ENCODE measurements at places on chromosomes 2 and 18.
A peak's percentile ranks its signal among the peaks of the same experiment; 100 is the strongest.

GRCh38 chr2:173239644-173240043, 115.0 kb upstream of the CDCA7 start:
- DNase-seq = no peak

DNA sequence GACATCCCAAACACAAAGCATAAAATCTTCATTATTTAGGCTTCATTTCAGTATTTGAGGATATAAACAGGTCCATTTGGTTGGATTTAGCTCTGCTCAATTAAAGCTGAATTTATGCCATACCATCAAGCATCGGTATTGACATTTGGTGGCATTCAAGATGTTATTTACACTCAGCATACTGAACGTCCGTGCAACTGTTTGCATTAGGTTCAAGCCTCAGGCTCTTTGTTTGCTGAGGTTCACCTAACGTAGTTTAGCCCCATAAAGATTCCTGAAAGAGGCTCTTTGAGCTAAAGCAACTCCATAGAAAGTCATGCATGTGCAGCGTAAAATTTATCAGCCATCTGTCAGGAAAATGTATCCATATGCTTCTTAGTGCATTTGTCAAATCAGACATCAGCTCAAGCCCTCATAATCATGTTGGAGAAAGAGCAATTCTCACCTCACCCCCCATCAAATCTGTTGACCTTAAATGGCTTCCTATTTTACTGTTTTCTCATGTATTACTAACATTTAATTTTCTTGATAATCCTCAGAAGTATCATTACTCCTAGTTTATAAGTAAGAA, 366.9 kb downstream of the EPHA4 start:
- peak; percentile 14 for DNase-seq

DNA sequence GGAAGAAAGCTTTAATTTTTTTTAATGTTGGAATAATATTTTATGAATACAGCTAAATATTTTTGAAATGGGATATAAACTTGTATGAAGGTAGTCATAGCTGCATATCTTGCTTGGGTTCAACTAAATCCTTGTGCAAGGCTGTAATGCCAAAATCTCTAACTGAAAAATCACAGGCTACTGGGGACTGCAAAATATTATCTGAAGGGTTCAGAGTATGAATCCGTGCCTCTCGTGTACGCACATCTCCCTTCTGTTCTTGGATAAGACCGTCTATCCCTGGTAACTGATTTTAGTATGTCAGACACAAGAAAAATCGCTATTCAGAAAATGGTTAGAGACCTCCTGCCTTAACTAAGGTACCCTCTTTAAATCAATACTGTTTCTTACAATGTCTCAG, 71.8 kb downstream of the ACVR1 start:
- DNase-seq = no peak

- no peak for DNase-seq
Observed at GRCh38 chr18:7814754-7815315, 247.7 kb downstream of the PTPRM start.

DNA sequence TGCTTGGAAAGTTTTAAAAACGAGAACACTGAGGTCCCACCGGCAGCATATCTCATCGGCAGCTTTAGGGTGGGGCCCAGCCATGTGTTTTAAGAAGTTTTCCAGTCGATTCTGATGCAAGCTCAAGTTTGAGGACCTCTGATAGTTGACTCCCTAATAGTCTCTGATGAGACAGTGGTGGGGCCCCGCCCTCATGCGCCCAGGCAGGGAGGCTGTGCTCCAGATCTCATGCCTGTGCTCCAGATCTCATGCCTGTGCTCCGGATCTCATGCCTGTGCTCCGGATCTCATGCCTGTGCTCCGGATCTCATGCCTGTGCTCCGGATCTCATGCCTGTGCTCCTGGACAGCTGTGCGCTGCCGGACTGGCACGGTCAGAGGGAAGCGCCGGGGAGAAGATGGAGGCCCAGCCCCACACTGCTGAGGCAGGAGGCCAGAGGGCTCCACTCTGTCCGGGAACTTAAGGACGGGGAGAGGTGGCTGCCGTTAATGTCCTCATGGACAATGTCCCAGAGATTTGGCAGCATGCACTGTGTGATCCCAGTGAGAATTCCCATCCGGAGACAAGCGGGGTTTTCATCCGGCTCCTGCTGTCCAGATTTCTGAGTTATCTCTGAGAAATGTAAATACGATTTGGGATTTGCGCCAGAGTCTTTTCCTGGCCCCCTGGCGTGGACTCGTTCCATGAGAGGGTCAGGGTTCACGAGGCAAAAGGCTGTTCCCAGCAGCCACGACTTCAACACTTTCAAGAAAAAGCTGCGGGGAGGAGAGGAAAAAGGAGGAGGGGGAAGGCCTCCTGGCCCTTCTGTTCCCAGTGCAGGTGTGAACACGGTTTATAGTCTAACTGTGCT, 9.4 kb upstream of the COLEC11 start:
- peak; percentile 43 for DNase-seq

DNA sequence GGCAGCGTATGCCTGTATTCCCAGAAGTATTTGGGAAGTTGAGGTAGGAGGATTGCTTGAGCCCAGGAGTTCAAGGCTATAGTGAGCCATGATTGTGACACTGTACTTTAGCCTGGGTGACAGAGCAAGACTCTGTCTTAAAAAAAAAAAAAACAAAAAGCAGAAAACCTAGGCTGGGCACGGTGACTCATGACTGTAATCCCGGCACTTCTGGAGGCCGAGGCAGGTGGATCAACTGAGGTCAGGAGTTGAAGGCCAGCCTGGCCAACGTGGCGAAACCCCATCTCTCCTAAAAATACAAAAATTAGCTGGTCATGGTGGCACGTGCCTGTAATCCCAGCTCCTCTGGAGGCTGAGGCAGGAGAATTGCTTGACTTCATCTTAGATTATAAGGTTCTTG, 46.4 kb downstream of the MTA3 start:
- no peak for DNase-seq
